Hypothalamus (tissue), 51 donors: ENCODE measurements at places on chromosomes 16 and 17.

DNA sequence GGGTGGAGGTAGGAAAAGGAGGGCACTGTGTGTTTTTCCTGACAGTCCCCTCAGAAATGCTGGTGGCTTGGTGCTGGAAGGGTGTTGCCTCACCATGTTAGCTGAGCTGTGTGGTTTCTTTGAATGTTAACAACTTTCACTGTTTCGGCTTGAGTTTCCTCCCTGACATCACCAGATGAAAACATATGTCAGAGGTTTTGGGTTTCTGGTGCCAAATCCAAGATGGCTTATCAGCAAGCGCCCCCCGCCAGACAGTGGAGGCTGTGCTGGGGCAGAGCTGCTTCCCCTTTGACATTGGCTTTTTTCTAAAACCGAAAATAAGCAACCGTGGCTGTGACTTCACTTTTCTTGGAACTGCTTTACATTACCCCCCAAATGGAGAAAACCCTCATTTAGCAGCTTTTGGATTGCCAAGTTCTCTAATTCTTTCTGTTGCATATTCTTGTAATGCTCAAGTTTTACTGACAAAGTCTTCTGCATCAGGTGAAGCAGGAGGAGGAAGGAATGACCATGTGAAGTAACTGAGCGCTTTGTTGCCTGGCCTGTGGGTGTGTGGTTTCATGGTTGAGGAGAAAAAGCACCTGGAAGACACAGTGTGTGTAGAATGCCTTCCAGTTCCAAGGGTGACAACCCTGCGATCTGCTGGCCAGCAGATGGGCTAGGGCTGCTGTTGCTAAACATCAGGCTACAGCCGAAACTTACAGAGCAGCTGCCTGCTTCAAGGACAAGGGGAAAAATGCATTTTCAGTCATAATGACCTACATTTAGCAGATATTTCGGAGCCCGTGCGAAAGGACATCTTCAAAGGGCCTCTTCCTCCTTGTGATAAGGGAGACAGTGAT lies 9.7 kb downstream of the RMI2 start:
- no peak for DNase-seq

GRCh38 chr16:81313701-81314602 lies 810 bp upstream of the GAN start:
- no peak for DNase-seq

- DNase-seq: no peak
Observed at GRCh38 chr17:57872536-57872935, 22.7 kb upstream of the MRPS23 start.

DNA sequence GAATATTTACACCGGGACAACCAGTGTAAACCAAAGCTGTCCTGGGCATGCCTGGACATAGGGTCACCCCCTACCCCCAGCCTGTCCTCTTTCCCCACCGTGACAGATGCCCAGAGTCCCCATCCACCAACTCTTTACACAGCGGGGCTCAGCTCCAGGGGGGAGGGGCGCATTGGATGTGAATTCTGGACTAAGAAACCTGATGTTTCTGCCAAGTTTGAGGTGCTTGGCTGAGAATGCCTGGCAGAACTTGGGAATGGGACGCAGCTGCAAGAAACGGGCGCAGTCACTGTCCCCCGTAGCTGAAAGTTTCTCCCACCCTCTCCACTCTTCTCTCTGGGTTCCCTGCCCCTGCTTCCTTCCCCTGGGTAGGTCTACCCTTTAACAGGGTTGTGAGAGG lies 68.0 kb upstream of the CDC42EP4 start:
- no peak for DNase-seq

- no peak for DNase-seq
Observed at GRCh38 chr16:49581630-49582298, 208.2 kb downstream of the C16orf78 start.

GRCh38 chr16:11726008-11726407 lies 16.6 kb downstream of the TXNDC11 start:
- no peak for DNase-seq

- no peak for DNase-seq
Observed at GRCh38 chr16:63287401-63287800, 1251.2 kb upstream of the CDH8 start.

DNA sequence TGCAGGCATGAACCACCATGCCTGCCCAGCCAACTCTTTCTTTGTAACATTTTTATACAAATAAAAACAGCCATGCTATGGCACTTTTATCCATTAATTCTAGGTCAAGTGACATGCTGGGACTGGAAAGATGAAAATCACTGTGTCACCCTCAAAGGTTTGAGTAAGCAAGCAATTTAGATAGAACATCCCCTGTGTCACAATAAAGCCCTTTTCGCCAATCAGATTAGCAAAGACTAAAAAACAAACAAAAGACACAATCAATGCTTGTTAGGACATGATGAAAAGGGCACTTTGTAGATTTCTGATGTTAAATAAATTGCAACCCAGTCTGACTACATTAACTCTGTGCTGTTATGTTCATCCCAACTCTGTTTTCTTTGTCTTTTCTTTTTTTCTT lies 26.4 kb downstream of the CHP2 start:
- DNase-seq: no peak

DNA sequence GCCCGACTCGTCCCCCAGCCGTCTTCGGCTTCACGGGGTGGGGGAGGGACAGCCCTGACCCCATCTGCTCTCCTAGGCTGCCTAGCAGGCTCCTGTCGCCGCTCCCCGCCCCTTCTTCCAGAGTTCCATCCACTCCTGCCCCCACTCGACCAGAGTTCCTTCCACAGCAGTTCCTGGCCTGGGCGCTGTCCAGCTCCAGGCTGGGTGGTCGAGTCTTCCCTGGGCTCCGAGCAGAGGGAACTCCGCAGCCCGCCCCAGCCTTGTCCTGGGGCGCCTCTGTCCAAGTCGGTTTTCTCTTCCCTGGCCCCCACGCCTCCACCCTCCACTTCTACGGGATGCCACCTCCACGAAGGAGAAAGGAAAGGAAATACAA lies 1.4 kb downstream of the PYY start:
- DNase-seq: no peak

- DNase-seq: no peak
Observed at GRCh38 chr17:74569020-74570003, 2.0 kb upstream of the CD300H start.

DNA sequence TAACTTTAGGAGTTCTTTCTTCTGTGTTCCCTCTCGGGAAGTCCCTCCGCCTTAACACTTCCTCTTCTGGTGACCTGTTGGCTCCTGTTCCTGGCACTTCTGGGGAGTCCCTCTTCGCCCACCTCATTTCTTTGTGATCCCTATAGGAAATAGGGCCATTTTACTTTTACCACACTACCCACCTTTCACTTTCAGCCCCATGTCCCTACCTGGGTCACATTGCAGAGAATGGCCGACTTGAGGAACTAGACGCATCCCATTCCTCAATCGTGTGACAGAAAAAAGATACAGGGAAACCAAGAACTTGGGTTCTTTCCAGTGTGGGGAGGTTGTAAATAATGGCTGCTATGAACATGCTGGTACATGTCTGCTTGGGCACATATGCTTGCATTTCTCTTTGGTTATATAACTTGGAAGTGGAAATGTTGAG lies 6.6 kb downstream of the IL21R start:
- no peak for DNase-seq
